ENCODE measurements at places on chromosomes 16 and 17.

- no peak for DNase-seq
Observed at GRCh38 chr17:10265100-10265810, 66.8 kb upstream of the GAS7 start.

- DNase-seq = no peak
Observed at GRCh38 chr16:57270221-57271062, 14.0 kb downstream of the PLLP start.

GRCh38 chr17:42531455-42532354 is 4.3 kb upstream of the NAGLU start:
- peak; percentile 76 for DNase-seq

DNA sequence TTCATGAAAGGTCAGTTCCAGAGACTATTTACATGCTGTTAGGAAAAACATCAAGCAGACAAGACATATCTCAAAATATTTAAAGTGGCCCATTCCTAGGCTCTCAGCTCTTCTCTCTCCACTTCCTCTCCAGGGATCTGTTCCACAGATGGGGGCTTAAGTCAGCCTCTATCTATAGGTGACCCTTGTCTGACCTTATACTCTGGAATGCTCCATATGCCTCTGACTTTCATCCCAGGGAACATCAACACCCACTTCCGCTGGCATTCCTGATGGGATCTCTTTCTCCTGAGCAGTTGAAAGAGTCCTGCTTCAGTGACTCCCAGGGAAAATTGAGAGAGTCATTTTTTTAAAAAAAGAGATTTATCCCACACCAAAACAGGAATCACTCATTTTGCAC is 11.5 kb upstream of the WIPI1 start:
- no peak for DNase-seq

GRCh38 chr17:10114931-10115535 is 83.4 kb downstream of the GAS7 start:
- DNase-seq = peak; percentile 84

DNA sequence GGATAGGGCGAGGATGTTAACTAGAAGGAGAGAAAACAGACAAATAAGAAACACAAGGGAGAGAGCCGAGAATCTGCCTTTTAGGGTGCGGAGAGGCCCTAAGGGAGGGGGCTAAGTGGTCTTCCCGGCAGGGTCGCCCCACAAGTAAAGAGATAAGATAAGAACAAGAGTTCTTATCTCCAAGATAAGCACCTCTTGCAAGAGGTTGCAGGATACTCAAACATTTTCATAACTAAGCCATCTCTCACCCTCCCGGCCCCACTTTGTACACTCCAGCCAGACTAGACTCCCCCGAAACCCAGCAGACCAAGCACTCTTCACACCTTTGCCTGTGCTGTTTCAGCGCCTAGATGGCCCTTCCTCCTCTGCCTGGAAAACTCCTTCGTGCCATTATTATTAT is 14.3 kb downstream of the ZNF319 start:
- DNase-seq = no peak

- DNase-seq = no peak
Observed at GRCh38 chr16:54657709-54658102, 273.0 kb upstream of the IRX5 start.

- DNase-seq = no peak
Observed at GRCh38 chr16:58615280-58615679, 14.3 kb downstream of the CNOT1 start.

GRCh38 chr17:80204626-80205468 is 15.3 kb downstream of the SGSH start:
- DNase-seq = no peak

DNA sequence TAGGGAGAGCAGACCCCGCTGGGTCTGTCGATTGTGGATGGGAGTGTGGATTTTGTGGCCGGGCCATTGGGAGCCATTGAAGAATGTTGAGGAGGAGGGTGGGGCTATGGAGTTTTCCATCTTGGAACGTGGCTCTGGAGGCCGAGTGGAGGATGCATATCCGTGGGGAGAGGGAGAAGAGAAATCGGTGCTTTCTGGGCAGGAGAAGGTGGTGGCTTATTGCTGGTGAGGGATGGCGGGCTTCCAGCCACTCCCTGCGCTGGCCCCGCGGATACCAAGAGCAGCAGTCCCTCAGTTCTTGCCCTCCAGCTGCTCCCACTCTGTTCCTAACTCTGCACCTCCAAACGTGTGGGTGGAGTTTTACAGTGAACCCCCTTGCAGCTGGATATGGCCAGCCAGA is 162.4 kb downstream of the CMIP start:
- DNase-seq = no peak

DNA sequence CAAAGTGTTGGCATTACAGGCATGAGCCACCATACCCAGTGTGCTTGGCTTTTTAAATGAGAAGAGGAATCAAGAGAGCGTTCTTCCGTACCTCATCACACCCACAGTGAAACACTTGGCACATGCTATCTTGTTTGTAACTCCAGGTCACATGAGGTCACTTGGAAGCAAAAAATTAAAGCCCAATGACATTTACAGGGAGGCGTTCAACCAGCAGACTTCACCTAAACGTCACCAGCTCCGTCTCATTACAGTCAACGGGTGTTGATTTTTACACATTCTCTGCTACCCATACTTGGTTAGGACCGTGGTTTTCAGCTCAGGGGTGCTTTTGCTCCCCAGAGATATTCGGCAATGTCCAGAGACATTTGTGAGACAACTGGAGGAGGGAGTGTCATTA is 127.0 kb downstream of the XYLT1 start:
- no peak for DNase-seq

DNA sequence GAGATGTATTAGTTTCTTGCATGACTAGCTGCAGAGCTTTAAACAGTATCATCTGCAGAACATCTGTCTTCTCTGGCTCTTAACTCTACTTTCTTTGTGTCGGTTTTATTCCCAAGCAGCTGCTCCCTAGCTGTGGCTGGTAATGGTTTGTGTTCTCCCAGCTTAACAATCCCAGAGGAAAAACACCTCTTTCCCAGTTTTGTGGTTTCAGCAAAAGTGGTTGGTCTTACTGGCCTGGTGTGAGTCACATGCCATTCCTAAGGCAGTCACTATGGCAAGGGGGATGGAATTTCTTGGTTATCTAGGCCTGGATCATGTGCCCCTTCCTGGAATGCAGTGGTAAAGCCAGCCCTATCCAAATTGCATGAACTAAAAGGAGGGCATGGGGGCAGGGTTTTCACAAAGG is 27.5 kb downstream of the OMG start:
- DNase-seq = no peak

GRCh38 chr16:2854700-2855309 is 3.2 kb downstream of the PRSS22 start:
- no peak for DNase-seq

- DNase-seq = no peak
Observed at GRCh38 chr17:78255029-78255656, 23.7 kb downstream of the TMEM235 start.

DNA sequence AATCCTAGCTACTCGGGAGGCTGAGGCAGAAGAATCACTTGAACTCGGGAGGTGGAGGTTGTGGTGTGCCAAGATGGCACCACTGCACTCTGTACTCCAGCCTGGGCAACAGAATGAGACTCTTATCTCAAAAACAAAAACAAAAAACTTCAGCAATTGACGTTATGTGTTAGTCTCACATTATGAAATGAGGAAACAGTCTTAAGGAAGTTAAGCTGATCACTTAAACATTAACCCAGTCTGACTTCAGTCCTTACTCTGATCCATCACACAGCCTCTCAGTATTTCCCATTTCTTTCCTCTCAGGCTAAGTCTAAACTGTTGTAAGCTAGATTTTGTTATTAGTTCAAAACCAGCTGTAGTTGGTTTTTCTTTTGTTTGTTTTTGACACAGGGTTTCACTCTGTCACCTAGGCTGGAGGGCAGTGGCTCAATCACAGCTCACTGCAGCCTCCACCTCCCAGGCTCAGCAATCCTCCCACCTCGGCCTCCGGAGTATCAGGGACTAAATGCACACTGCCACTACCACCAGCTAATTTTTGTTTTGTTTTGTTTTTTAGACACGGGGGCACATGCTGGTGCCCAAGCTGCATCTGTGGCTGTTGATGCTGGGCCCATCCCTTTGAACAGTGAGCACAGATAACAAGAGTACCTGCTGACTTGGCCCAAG is 6.3 kb downstream of the JPT1 start:
- peak; percentile 23 for DNase-seq

DNA sequence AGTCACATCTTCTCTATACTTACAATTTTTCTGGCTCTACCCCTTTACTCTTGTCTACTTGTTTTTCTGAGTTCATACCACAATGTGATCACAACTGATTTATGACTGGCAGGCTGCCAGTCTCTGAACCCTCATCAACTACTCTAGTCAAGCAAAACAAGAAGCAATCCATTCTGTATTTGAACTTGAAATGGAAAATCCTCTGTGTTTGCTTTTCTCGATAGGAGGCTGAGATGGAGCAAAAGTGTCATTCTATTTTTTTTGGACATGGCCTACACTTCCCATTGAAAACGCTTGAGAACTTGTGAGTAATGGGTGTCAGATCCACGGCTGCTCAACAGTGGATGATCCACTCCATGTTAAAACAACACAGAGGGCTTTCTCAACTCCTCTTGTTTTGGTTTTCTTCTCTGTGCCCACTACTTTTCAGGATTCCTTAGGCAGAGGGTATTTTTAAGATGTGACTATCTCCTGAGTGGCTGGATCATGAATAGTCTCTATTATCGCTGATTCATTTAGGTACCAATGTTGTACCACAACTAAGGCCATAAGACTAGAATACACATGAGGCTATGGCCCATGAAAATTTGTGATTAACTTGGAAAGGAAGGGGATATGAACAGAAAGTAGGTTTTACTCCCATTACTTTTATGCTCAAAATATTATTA is 11.7 kb downstream of the TMEM100 start:
- DNase-seq = no peak

DNA sequence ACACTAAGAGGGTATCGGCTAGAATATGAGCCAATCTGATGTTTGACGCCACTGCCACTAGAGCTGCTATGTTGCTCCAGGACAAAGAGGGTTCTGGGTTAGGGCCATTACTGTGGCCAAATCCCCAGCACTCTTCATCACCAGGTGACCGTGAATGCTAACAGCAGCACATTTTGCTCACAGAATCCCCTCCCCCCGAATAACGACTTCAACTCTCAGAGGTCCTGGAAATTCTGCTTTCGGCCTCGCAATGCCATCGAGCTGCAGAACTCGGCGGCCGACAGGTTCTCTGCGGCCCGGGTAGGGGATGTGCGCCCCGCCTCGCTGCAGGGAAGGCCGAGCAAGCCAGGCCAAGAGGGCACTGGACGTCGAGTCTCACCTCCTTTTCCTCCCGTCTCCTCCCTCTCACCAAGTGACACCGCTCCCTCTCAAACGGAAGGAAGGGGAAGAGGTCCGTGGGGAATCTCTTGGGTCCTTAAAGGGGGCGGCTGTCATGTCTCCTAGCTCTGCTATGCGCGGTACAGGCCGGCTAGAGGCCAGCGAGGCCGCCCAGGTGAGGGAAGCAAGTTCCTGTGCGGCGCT is 31.9 kb downstream of the CDK5R1 start:
- no peak for DNase-seq

GRCh38 chr17:11840831-11841230 is 156.4 kb downstream of the ZNF18 start:
- no peak for DNase-seq

- DNase-seq = no peak
Observed at GRCh38 chr17:151004-151403, 13.6 kb downstream of the SCGB1C2 start.

DNA sequence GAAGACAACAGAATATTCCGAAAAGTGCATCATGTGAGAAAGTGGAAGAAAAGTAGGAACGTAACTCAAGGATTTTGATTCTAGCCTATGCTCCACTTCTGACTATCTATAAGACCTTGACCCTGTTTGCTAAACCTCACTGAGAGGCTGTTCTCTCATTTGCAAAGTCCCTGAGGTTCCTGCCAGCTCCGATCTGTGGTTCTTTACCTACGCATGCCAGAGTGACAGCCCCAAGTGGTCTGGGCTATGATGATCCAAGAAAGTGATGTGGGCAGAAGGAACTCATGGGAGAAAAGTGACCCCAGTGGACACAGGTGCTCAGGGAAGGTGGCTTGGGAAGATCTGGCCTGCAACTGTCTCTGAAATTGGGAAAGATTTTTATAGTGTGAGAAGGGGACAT is 301.1 kb upstream of the CDH11 start:
- DNase-seq = no peak

- peak; percentile 89 for DNase-seq
Observed at GRCh38 chr17:29617481-29618271, 5.0 kb downstream of the CORO6 start.
